Lung (tissue), 17 donors: ENCODE measurements at places on chromosomes 4 and X. TPM values are rescaled to one million over a fixed set of nuclear protein-coding genes. Genes with fewer than 3 reads are reported as not detected.

The MAGEB17 gene
- total RNA-seq, result not detected

The LARP1B gene
- total RNA-seq, result 19.0 TPM

The CD38 gene
- 8.6 TPM for total RNA-seq

The GPR119 gene
- total RNA-seq, result not detected

The BMX gene
- 1.9 TPM for total RNA-seq

The EREG gene
- total RNA-seq, result 0.31 TPM

The LRCH2 gene
- total RNA-seq, result 15.1 TPM

DNA sequence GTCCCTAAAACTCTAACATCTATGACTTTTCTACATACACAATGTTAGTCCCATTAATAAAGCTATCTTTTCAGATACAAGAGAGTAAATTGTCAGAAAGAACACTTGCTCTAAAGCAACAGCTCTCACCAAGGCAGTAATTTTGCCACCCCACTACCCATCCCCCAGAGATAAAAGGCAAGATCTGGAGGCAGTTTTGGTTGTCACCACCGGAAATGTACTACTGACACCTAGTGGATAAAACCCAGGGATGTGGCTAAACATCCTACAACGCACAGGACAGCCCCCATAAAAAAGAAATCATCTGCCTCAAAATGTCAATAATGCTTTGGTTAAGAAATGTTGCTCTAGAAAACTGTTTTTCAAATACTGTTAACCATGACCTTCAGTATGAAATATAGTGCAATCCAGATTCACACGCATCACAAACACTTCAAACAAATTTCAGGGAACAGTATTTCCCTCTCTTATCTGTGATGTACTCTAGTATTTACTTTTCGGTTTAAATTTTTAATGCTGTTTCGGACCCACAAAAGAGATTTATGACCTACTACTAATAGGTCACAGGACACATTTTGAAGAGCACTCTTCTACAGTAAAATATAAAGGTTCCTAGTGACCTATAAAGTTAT lies 5.1 kb downstream of the FBXL5 start:
- DNase-seq, result peak; percentile 65

DNA sequence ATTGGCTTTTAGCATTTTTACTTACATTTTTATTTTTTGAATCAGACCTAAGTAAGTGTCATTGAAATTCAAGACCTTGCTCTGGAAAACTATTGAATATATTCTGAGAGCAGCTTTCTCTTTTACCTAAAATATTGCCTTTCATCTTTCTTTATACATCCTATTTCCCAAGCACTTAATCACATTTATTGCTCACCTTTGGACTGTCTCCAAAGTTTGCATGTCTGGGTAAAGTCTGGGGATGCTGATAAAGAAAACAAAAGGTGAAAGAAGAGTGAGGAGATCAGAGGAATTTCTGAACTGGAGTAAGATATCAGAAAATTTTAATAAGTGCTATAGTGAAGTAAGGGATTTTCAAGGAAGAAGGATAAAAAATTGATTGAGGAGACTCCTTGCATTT lies 308.5 kb upstream of the AADAT start:
- no peak for DNase-seq

GRCh38 chr4:6625256-6625655 lies 15.2 kb upstream of the MRFAP1 start:
- no peak for DNase-seq

DNA sequence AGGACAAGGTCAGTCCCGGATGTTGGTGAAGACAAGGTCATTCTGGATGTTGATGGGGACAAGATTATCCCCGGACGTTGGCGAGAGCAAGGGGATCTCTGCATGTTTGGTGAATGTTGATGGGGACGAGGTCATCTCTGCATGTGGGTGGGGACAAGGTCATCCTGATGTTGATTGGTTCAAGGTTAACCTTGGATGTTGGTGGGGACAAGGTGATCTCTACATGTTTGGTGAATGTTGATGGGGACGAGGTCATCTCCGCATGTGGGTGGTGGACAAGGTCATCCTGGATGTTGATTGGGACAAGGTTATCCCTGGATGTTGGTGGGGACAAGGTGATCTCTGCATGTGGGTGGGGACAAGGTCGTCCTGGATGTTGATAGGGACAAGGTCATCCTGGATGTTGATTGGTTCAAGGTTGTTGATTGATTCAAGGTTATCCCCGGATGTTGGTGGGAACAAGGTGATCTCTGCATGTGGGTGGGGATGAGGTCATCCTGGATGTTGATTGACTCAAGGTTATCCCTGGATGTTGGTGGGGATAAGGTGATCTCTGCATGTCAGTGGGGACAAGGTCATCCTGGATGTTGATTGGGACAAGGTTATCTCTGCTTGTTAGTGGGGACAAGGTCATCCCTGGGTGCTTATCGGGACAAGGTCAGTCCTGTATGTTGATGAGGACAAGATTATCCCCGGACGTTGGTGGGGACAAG lies 28.8 kb upstream of the PLCXD1 start:
- peak; percentile 3 for DNase-seq

DNA sequence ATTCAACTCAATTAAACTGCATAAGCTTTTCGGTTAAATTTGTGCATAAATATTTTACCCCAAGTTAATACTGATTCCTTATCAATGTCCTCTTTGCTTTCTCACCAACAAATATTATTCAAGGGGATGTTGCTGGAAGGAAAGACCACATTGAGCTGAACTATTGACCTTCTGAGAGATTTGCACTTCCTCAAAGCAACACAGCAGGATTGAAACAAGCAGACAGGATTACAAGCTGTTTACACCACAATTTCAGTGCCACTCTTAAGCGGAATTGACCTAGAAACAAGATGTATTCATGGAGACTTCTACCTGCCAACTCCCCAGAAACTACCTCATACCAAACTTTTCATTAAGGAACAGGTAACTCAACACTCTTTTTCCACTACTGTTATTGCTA lies 96.5 kb upstream of the DUSP21 start:
- no peak for DNase-seq

DNA sequence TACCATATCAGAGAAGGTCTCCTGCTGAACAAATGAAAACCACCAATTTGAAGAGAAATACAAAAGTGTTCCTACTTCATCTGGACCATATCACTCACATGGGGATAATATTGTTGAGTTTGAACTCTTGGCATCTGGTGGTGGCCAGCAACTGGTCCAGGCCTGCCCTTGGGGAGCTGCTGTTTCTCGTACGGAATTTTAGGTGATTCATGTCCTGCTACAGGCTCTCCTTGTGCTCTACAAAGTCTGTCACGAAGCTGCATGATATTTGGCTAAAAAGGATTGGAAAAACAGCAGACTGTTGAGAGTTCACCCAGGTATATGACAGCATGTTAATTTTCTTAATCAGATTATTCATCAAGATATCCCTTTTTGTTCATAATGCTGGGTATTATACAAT lies 42.2 kb downstream of the SEC31A start:
- DNase-seq, result no peak

- DNase-seq, result no peak
Observed at GRCh38 chr4:183335369-183335940, 13.2 kb upstream of the CLDN24 start.

DNA sequence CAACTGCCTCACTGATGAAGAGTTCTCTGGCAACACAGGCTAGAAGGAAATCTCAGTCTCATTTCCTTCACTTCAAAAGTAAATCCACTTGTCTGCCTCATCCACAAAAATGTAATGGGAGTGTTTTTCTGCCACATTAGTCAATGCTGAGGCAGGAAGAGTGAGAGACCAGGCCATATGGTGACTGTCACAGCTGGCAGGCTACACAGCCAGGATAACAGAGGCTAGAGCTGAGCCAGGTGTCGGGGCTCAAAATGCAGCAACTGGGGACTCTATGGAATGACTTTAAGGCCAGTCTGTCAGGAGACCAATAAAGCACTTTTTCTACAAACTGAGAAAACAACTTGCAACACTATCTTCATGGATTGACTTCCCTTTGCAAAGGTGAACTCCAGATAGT lies 204.2 kb downstream of the GPC3 start:
- DNase-seq, result no peak

- DNase-seq, result no peak
Observed at GRCh38 chrX:118250445-118250844, 95.5 kb upstream of the WDR44 start.

DNA sequence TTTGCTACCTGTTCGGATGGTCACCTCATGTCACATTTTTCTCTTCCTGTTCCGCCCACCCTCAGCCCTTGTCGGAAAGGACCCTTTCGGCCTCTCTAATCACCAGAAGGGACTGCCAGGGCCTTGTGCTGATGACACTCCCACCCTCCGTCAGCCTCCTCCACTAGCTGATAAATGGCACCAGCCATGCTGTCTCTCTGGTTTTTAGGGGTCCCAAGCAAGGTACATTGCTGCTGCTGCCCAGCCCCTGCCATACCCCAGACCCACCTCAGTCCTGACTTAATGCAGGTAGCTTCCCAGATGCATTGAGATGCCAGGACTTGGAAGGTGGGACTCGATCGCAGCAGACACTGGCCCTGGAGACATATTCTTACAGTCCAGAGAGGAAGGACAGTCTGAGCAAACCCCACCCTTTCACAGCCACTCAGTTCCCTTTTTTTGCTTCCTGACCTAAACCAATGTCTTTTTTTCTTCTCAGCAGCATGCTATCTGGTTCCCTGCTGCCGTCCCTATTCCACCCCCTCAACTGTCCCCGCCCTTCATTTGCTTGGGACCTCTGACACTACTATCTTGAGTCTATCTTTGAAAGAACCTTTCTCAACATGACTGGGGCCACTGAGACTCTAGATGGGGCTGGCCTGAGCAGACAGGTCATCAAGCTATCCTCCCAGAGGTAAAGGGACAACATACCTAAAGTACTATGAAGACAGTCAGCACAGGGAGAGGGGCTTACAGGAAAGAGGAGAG lies at the start of gene BTK:
Gene BTK (minus strand): TSS at position 397 of the 747 bp plus-strand sequence. CDS start 10,907 bp downstream, outside the sequence.
- no peak for DNase-seq
